ENCODE measurements at places on chromosomes 5 and 9.

DNA sequence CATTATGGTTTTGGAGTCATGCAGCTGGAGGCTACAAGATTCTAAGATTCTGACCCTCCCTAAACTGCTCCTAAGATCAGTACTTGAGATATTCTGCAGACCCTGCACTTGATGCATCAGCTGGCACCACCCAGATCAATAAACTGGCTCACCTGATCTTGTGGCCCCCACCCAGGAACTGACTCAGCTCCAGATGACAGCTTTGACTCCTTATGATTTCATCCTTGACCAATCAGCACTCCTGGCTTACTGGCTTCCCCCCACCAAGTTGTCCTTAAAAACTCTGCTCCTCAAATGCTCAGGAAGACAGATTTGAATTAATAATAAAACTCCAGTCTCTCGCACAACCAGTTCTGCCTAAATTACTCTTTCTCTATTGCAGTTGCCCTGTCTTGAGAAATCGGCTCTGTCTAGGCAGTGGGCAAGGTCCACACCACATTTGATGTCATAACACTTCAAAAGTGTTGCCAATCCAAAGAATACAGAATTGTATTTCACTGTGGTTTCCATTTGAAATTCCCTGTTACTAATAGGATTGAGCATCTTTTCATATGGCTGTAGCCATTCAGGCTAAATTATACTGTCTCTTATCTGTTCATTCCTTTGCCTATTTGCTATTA lies 14.8 kb upstream of the SLC30A5 start:
- no peak for DNase-seq

DNA sequence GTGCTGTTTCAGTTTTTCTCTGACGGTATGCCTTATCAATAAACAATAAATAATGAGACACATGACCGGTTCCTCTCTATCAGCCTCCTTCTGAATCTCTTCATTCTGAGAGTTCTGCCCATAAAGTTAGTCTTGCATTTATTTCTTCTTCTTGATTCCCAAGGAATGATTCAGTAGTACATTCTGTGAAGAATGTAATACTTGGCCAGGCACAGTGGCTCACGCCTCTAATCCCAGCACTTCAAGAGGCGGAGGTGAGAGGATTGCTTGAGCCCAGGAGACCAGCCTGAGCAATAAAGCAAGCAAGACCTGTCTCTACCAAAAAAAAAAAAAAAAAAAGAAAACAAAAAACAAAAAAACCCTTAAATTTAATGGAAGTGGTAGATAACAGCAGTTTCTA lies 53.9 kb downstream of the PAM start:
- no peak for DNase-seq

GRCh38 chr9:26058111-26058895 lies 380.1 kb upstream of the TUSC1 start:
- no peak for DNase-seq

GRCh38 chr5:80754900-80755299 lies 100.1 kb upstream of the DHFR start:
- DNase-seq = no peak

DNA sequence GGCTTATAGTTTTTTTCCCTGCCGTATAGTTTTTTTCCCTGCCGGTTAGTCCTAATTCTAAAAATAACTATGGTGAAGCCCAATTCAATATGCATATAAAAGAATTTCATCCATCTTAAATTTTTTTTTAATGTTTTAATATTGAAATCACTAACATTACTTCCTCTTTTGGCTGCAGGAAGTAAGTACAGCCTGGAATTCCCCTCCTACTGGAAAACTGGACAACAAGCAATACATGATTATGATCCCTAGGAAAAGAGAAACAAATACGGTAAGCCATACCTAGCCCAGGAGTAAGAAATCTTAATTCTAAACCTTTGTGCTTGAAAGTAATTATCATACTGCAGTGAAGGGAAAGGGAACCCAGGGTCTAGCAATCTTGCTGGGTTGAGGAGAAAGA lies 119.0 kb downstream of the NR3C1 start:
- no peak for DNase-seq

DNA sequence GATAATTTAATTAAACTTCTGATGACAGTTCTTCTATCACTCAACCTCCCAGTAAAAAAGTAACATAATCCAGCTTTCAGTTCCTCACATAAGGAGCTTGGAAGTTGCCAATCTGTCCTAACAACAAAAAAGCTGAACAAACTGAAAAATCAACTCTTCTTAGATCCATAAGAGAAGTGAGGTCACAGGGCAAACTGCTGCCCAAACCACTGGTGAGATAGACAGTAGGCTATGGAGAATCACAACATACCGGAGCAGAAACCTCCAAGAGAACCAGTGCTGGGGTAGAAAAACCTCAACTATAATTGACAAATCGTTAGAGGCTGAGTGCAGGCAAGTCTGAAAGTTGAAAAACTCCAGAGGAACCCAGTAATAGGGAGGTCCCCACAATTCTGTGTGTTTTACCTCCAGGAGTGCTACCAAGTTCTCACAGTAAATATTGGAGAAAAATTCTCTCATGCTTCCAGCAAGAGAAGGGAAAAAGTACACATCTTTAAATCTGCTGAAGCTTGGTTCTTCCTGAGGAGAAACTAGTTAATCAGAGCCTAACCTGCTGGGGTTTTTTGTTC lies 300.0 kb downstream of the PDE4D start:
- no peak for DNase-seq

GRCh38 chr9:127897193-127897692 lies 2.2 kb downstream of the ST6GALNAC6 start:
- peak; percentile 82 for DNase-seq

GRCh38 chr5:107636068-107636467 lies 34.7 kb downstream of the EFNA5 start:
- DNase-seq = no peak

DNA sequence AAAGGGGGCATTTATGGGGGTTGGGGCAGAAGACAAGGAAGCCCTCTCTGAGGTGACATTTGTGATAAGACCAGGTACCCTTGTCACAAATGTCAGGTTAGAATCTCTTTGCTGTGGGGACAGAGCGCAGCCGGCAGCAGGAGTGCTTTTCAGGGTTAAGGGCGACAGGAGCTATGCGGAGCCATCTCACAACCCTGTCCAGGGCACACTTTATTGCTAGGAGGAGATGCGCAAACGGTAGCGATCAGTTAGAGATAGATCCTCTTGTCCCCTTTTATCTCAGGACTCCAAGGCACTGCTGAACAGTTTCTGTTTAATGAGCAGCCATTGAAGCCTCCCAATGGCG lies 438 bp upstream of the LAMC3 start:
- DNase-seq = no peak

DNA sequence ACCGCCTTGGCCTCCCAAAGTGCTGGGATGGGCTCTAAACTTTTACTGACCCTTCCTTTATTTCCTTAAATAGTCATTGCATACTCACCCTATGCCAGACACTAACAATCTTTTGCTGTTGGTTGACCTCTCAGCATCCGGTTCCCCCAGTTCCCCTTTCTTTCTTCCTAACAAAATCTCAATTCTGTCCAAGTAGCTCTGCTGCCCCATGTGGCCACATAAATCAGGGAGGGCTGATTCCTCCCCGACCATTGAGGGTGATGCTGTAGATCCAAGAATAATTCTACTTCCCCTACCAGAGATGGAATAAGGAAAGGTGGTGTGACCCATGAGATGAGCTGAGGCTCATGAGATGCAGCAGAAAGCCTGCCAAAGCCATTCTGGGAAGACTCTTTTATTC lies 315.3 kb upstream of the MSX2 start:
- DNase-seq = no peak

GRCh38 chr9:124216474-124217176 lies 41.1 kb upstream of the NEK6 start:
- DNase-seq = peak; percentile 59

- DNase-seq = no peak
Observed at GRCh38 chr5:155926031-155926430, 400.9 kb upstream of the SGCD start.

DNA sequence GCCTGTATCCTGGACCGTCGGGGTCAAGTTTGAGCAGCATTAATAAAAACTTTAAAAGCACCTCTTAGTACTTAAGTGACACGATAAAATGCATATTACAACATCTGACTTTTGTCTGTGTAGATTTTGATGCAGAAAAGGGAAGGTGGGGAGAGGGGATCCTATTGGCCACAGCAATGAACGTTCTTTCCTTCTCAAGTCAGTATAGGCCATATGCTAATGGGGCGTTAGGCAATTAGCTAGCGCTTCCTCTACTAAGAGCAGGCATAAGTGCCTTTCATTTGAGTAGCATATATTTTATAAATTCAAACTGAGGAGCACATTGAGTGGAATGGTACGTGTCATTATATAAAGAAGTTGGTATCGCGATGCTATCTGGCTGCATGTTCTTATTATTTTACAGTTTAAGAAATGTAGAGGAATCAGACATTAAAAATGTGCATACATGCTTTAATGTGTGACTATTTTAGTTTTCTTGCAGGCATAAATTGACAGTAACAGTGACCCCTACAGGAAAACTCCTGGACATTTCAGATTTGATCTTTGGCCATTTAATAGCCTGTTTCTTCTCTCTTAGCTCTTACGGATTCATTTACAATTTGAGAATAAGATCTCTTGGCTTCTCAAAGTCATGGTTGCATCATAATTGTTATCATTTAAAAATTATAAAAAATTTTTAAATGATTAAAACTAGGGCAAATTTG lies 1.1 kb upstream of the GNA14 start:
- DNase-seq = no peak

- DNase-seq = no peak
Observed at GRCh38 chr9:137707361-137707760, 88.6 kb downstream of the EHMT1 start.

DNA sequence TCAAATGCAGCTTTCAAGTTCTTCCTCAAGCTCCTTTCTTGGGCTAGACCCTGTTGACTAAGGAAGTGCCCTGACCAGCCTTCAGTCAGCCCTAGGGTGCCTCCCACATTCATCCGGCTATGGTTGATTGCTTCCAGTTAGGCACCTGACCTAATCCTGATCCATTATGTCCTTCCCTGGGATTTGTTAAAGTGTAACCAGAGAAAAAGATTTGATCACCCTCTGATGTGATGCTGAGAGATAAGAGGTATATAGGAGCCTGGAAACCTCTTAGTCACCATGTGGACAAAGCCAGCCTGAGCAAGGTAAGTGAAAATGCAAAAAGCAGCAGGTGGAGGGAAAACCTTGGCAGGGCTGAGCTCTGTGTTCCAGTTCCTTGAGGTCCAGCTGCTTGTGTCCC lies 178.8 kb upstream of the ERCC6L2 start:
- DNase-seq = no peak

DNA sequence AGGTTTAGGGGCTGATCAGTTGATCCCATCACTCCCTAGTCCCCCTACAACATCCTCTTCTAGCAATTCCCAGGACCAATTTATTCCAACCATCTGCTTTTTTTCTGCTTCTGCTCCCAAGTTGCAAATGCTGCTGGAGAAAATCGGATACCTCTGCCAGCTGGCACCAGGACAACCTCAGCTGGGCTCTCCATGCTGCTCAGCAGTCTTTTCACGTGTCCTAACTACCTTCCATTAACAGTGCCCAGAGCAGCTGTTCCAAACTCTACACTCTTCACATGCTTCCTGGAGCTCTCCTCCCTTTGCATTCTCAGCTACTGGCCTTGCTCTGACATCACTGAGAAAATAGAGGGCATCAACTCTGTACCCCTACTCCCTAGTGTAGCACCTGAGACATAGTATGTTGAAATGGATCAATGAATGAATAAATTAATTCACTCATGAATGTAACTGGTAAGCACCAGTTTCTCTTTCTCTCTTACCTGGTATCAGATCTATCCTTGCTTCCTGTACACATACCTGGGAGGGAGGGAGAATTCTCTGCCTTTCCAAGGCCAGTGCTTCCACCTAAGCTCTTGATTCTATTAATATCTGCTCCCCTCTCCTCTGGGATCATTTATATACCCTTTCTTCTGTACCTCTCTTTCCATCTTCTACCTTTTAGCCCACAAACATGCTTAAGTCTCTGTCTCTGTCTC lies 191.0 kb downstream of the RAB3C start:
- no peak for DNase-seq

DNA sequence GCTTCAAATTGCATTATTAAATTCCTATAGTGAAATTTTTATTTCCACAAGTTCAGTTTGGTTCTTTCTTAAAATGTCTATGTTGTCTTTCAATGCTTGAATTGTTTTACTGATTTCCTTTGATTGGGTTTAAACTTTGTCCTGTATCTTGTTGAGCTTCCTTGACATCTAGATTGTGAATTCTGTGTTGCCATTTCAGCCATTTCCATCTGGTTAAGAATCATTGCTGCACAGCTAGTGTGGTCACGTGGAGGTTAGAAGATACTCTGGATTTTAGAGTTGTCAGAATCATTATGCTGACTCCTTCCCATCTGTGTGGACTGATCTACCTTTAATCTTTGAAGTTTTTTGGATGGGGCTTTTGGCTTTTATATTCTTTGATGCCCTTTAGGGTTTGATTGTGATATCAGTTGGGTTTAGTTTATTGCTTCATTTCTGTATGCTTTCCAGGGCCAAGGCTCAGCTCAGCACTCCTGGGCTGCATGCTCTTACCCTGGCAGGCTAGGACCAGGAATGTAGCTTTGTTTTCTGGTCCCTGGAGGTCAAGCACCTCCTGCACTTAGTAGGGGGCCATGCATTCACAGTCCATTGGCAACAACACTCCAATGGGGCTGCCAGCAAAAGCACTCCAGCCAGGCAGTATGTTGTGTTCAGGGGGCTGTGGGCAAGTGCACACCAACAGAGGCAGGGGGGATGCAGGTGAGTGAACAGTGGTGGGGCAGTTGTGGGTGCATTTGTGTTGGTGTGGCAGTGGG lies 141.4 kb downstream of the PRR16 start:
- no peak for DNase-seq

DNA sequence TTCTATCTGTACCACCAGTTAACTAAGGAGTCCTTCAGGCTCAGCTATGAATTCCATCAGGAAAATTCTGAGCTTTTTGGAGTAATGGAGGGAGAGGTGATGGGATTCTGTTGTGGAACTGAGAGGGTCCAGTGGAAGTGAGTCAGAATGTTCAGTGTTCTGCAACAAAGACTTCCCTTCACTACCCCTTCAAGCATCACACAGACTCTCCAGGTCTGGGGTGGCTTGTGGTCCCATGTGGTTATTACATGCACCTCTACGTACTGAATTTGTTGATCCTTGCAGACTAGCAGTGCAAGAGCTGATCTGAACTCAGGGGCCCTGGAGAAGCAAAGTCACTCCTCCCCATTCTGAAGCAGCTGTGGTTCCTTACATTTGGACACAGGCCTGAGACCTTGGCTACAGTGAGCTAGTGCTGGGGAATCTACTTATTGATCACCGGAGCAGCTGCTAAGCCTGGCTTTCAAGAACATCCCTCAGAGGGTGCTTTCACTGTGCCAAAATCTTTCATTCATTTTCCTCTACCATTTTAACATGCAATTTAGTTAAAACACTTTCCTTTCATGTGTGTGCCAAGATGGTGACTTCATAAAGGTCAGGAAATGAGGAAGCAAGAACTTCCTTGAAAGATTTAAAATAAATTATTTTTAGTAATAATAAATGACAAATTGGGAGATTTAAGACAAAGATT lies 75.0 kb upstream of the TNC start:
- DNase-seq = no peak

DNA sequence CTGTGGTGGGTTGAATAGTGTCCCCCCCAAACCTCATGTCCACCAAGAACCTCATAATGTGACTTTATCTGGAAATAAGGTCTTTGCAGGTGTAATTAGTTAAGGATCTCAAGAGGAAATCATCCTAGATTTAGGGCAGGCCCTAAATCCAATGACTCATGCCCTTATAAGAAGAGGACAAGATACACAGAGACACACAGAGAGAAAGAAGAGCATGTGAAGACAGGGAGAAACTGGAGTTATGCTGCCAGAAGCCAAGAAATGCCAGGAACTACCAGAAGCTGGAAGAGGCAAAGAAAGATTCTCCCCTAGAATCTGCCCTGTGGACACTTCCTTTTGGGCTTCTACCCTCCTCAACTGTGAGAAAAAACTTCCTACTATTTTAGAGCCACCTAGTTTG lies 8.8 kb downstream of the FAM13B start:
- DNase-seq = no peak

Measured in GM13976 (cell line).